ENCODE measurements at places on chromosomes 4 and X. TPM values are rescaled to one million over a fixed set of nuclear protein-coding genes. Genes with fewer than 3 reads are reported as not detected.

- H3K27ac ChIP-seq, result no peak overlapping the region
- DNase-seq, result no peak
- no peak overlapping the region for H3K4me3 ChIP-seq
- H3K36me3 ChIP-seq, result no peaks in the 10 kb centered on the region
- H3K27me3 ChIP-seq, result no peaks in the 10 kb centered on the region
These were observed 127.6 kb upstream of the GATB start for GRCh38 chr4:151888367-151888866.

The SSX2B gene
- total RNA-seq, result not detected

- DNase-seq, result no peak
- peak overlapping the region; percentile 23 for H3K4me3 ChIP-seq
- H3K27ac ChIP-seq, result peak overlapping the region; percentile 74
- no peaks in the 10 kb centered on the region for H3K36me3 ChIP-seq
- peaks cover 46% of the 10 kb centered on the region for H3K4me1 ChIP-seq
These were observed 13.5 kb downstream of the PRKX start for GRCh38 chrX:3699821-3700381.

The RBMXL3 gene
- not detected for total RNA-seq

- peak overlapping the region; percentile 9 for H3K27ac ChIP-seq
- no peak overlapping the region for H3K4me3 ChIP-seq
- H3K36me3 ChIP-seq, result peaks cover 77% of the 10 kb centered on the region
- H3K27me3 ChIP-seq, result no peaks in the 10 kb centered on the region
- H3K4me1 ChIP-seq, result peaks cover 25% of the 10 kb centered on the region
- no peak for DNase-seq
These were observed 6.8 kb downstream of the PDS5A start for GRCh38 chr4:39970671-39971640.

DNA sequence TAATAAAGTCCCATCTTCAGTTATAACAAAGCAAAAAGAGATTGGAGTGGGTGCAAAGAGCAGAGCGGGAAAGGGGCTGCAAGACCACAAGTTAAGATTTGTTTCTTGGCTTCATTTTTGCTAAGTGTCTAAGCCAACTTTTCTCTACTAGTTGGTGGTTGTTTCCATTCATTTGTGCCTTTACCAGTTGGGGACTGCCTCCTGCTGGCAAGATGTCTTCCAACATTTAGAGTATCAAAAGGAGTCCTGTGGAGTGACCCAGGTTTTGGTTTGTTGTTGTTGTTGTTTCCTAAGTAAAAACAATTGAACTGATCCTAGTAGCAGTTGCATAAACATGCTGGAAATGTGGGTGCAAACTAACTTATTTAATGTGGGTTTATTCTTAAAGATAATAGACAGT is 121.1 kb downstream of the SPATA18 start:
- no peak overlapping the region for H3K27ac ChIP-seq
- H3K27me3 ChIP-seq, result no peaks in the 10 kb centered on the region
- no peak for DNase-seq
- H3K36me3 ChIP-seq, result no peaks in the 10 kb centered on the region
- no peaks in the 10 kb centered on the region for H3K4me1 ChIP-seq
- H3K4me3 ChIP-seq, result no peak overlapping the region

- H3K4me1 ChIP-seq, result peaks cover 5% of the 10 kb centered on the region
- DNase-seq, result no peak
- no peak overlapping the region for H3K27ac ChIP-seq
These were observed 62.5 kb upstream of the HOPX start for GRCh38 chr4:56743550-56743949.

DNA sequence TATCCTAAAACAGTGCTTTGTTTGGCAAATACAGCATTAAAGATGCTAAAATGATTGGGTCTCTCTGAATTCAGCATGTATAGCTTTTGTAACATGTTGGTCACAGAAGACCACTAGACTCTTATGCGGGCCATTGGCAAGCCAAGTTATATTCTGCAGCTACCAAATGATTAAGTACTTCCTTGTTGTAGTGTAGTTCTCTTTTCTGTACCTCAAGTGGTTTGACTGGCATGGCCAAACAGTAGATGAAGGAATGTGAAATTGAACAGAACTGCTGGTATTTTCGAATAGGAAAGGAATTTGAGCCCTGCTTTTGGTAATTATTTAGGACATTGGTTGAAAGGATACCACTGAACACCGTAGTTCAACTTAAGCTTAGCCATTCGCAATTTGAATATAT is 193.9 kb upstream of the GPC4 start:
- DNase-seq, result no peak
- no peak overlapping the region for H3K27ac ChIP-seq
- no peaks in the 10 kb centered on the region for H3K4me1 ChIP-seq

The THAP9 gene
- total RNA-seq, result 1.1 TPM

DNA sequence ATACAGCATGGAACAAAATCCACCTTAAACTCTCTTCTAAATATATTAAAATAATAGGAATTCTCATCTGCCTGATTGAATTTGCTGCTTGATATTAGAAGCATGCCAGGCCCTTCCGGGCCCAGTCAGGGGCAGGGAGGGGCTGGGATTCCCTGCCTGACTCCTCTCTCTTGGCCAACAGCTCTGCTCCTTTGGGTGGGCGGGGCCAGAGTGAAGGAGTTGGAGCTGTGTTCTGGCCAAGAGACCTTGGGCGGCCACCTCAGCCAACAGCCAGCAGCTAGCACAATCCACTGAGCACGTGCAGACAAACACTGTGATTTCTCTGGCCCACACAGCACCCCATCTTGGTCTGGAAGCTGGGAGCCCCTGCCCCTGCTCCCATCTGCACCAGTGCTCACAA is 140.3 kb downstream of the PJA1 start:
- H3K27me3 ChIP-seq, result no peaks in the 10 kb centered on the region
- no peak overlapping the region for H3K4me3 ChIP-seq
- H3K36me3 ChIP-seq, result no peaks in the 10 kb centered on the region

DNA sequence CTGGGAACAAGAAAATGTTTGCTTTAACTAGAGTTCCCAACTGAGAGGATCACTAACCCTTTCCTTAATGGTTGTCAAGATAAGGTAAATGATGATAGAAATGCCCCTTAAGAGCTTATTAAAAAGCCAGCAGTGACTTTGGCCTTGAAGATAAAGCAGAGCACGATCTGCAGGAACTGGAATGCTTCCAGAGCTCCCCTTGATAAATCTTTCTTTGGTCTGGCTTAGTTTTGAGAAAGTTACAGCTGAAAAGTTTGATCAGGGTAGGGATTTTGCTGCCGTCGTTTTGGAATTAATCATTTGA is 64.0 kb downstream of the PTTG2 start:
- no peak overlapping the region for H3K27ac ChIP-seq
- H3K4me1 ChIP-seq, result no peaks in the 10 kb centered on the region
- DNase-seq, result no peak

- no peak overlapping the region for H3K4me3 ChIP-seq
- H3K4me1 ChIP-seq, result no peaks in the 10 kb centered on the region
- H3K27me3 ChIP-seq, result no peaks in the 10 kb centered on the region
- H3K27ac ChIP-seq, result peak overlapping the region; percentile 34
- H3K36me3 ChIP-seq, result no peaks in the 10 kb centered on the region
These were observed 175.7 kb upstream of the BCOR start for GRCh38 chrX:40273356-40274050.

The OTC gene
- total RNA-seq, result 0.57 TPM

DNA sequence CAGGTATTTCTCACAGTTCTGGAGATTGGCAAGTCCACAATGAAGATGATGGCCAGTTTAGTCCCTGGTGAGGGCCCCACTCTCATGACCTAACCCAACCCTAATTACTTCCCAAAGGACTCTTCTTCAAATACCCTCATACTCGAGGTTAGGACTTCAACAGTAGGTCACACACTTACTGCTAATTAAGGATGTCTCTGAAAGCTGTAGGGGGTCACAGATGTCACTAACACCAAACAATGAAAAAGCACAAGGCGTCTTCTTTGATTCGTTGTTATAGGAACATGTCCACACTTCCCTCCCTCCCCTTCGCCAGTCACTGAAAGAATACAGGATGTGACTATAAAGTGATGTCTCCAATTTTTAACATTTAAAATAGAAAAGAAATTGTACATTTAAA is 309.7 kb downstream of the PACRGL start:
- no peaks in the 10 kb centered on the region for H3K4me1 ChIP-seq
- H3K27ac ChIP-seq, result no peak overlapping the region
- no peaks in the 10 kb centered on the region for H3K27me3 ChIP-seq
- no peak for DNase-seq
- H3K36me3 ChIP-seq, result no peaks in the 10 kb centered on the region
- no peak overlapping the region for H3K4me3 ChIP-seq

The CCDC158 gene
- 0.19 TPM for total RNA-seq

GRCh38 chrX:64195862-64196261 is 9.6 kb downstream of the AMER1 start:
- no peaks in the 10 kb centered on the region for H3K36me3 ChIP-seq
- H3K4me3 ChIP-seq, result no peak overlapping the region
- no peaks in the 10 kb centered on the region for H3K27me3 ChIP-seq
- no peak for DNase-seq

The USP9X gene
- total RNA-seq, result 53.4 TPM

The CC2D2A gene
- 2.1 TPM for total RNA-seq

GRCh38 chr4:4281787-4282186 is 8.2 kb downstream of the LYAR start:
- H3K27me3 ChIP-seq, result no peaks in the 10 kb centered on the region
- no peak for DNase-seq
- H3K36me3 ChIP-seq, result peaks cover 8% of the 10 kb centered on the region
- no peak overlapping the region for H3K27ac ChIP-seq
- H3K4me3 ChIP-seq, result no peak overlapping the region
- peaks cover 5% of the 10 kb centered on the region for H3K4me1 ChIP-seq

DNA sequence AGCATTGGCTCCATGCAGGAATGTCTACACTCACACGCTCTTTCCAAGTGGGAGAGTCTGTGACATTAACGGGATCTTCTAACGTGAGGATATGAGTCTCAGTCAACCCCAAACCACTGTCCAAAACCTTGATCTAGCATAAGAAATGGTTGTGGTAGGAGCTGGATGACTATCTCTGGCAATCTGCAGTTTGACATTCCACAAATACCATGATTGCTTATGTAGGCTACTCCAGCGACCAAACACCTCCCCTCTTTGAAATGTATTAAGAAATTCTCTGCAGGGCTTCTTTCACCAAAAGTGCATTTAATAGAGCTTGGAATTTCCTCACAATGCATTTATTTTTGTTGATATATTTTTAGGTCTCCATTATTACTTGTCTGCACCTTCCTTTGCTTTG is 14.1 kb upstream of the STX18 start:
- H3K36me3 ChIP-seq, result peaks cover 26% of the 10 kb centered on the region
- no peak overlapping the region for H3K27ac ChIP-seq
- no peaks in the 10 kb centered on the region for H3K4me1 ChIP-seq

GRCh38 chr4:24849756-24850155 is 54.4 kb downstream of the SOD3 start:
- no peak overlapping the region for H3K27ac ChIP-seq
- H3K4me1 ChIP-seq, result no peaks in the 10 kb centered on the region
- H3K27me3 ChIP-seq, result no peaks in the 10 kb centered on the region
- DNase-seq, result no peak

- H3K27ac ChIP-seq, result no peak overlapping the region
- no peaks in the 10 kb centered on the region for H3K4me1 ChIP-seq
- DNase-seq, result no peak
- no peak overlapping the region for H3K4me3 ChIP-seq
These were observed 92.5 kb upstream of the EDA2R start for GRCh38 chrX:66731398-66731797.

- H3K27ac ChIP-seq, result peak overlapping the region; percentile 89
- no peaks in the 10 kb centered on the region for H3K4me1 ChIP-seq
- H3K36me3 ChIP-seq, result no peaks in the 10 kb centered on the region
- peak overlapping the region; percentile 18 for H3K4me3 ChIP-seq
These were observed 24.1 kb upstream of the PBDC1 start for GRCh38 chrX:76148753-76149152.

- no peak overlapping the region for H3K4me3 ChIP-seq
- no peaks in the 10 kb centered on the region for H3K27me3 ChIP-seq
- DNase-seq, result no peak
These were observed 16.6 kb downstream of the TRIM2 start for GRCh38 chr4:153220682-153221395.

The GIMD1 gene
- total RNA-seq, result not detected

GRCh38 chrX:17596546-17597205 is 140.6 kb upstream of the SCML1 start:
- H3K27ac ChIP-seq, result no peak overlapping the region
- no peak for DNase-seq
- no peaks in the 10 kb centered on the region for H3K36me3 ChIP-seq
- H3K27me3 ChIP-seq, result no peaks in the 10 kb centered on the region
- no peak overlapping the region for H3K4me3 ChIP-seq
- H3K4me1 ChIP-seq, result peaks cover 25% of the 10 kb centered on the region
